ENCODE measurements at places on chromosomes 7 and 10. TPM values are rescaled to one million over a fixed set of nuclear protein-coding genes. Genes with fewer than 3 reads are reported as not detected.

The LIPN gene
- not detected for polyA plus RNA-seq

The SLC12A9 gene
- polyA plus RNA-seq, result 12.0 TPM

The ASL gene
- polyA plus RNA-seq, result 38.1 TPM

The ZRANB1 gene
- polyA plus RNA-seq, result 10.9 TPM

The NAMPT gene
- polyA plus RNA-seq, result 328 TPM

The HOXA3 gene
- 4.6 TPM for polyA plus RNA-seq

The AQP1 gene
- polyA plus RNA-seq, result 173 TPM

The GPNMB gene
- 4.8 TPM for polyA plus RNA-seq

The ZYX gene
- 40.6 TPM for polyA plus RNA-seq

The WDR86 gene
- 20.0 TPM for polyA plus RNA-seq

The TMEM229A gene
- polyA plus RNA-seq, result not detected

The PRPS1L1 gene
- not detected for polyA plus RNA-seq

The COX15 gene
- 18.0 TPM for polyA plus RNA-seq

Measured in adipose tissue (tissue), 3 donors.